ENCODE measurements at places on chromosomes 13 and 19.

DNA sequence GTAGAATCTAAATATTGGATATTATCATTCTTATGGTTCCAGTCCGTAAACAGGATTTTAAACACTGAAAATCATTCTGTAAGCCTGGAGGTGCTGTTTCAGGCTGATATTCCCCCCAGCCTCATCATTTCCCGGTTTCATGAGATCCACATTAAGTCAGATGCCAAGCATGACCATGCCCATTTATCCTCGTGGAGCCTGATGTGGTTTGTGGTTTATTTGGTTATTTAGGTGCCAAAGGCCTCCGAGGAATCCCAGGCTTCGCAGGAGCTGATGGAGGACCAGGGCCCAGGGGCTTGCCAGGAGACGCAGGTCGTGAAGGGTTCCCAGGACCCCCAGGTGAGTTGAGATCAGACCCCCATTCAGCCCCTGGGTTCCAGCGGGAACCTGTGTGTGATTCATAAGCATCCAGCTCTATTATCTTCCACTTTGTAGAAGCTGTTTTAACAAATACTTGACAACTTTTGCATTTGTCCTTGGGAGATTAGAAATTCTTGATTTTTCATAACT, 92.5 kb downstream of the RAB20 start:
- DNase-seq: no peak

- DNase-seq: peak; percentile 28
Observed at GRCh38 chr13:104779311-104779993, 1713.2 kb upstream of the SLC10A2 start.

- DNase-seq: no peak
Observed at GRCh38 chr13:108326309-108326708, 56.8 kb downstream of the TNFSF13B start.

- DNase-seq: no peak
Observed at GRCh38 chr13:99190147-99190985, 10.3 kb upstream of the UBAC2 start.

Data from non-pigmented ciliary epithelial cell (primary cell).